ENCODE measurements at places on chromosomes 3 and 15.

DNA sequence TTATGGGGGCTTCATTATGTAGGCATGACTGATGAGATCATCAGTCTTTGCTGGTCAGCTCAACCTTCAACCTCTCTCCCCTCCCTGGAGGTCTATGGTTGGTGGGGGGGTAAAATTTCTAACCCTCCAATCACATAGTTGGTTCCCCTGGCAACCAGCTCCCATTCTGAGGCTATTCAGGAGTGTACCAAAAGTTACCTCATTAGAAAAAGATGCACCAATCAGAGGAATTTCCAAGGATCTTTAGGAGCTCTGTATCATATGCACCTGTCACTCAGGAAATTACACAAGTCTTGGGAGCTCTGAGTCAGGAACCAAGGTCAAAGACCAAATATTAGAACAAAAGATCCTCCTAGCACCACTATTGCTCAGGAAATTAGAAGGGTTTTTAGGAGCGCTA lies 21.4 kb upstream of the LEO1 start:
- DNase-seq: no peak

DNA sequence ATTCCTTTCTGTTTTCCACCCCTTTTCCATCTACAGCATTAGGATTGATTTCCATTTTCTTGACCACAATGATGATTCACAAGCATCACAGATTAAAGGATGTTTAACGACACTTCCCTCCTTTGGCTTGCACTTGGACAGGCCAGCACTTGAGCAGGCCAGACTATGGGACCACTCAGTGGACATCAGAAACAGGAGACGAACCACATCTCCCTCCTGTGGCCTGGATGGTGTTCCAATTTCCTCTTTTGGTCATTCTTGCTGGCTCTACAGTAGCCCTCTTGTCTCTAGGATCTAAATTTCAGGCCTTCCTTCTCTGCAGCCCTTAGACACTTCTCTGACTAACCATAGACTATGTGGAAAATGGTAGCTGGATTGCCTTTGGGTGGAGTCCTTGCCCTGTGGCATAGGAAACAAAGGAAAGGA lies 78.8 kb upstream of the BOC start:
- DNase-seq: no peak

DNA sequence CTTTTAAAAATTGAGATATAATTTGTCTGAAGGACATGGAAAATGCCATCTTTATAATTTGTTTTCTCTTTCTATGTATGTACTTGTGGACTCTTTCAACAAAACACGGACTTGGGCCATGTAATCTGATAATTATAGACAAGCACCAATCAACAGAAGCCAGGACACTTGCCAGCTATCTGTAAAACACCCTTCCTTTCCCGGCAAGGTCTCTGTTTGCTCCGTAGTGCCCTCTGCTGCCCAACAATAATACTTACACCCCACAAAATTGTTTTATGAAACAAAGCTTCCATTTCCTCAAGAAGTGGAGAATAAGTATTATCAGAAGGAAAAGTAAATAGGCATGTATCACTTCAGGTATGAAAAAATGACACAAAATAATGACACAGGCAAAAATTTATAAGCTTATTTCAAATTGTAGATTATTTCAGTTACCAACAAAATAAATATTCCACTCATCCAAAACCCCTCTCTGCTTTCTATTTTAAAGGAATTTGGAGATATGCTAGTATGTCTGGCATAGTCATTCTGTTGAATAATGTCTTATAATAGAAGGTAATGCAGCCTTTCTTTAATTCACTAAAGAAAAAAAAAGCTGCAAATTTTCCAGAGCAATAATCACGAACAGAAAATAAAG lies 32.8 kb downstream of the MYH15 start:
- no peak for DNase-seq

DNA sequence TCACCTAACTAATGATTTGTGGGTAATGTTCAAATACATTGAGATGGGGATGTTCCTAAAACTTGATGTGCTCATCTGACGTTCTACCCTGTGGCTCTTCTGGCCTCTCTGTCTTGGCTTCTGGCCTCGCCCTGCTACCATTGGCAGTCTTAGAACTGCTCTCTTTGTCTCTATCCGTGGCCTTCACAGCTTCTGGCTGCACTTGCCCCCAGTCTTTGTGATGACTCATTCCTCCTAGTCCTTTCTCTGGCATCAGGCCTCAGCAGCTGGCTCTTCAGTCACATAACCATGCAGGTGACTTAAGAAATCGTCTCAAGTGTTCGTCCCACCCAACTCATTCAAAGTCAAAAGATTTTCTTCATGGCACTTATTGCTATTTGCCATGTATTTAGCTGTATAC lies 188.1 kb downstream of the BBX start:
- DNase-seq: no peak

Measured in esophagus squamous epithelium (tissue), 5 donors.